Caco-2 (cell line): ENCODE measurements at places on chromosomes 3 and 15. TPM values are rescaled to one million over a fixed set of nuclear protein-coding genes. Genes with fewer than 3 reads are reported as not detected.

GRCh38 chr3:158103081-158103886 is 2.9 kb downstream of the SHOX2 start:
- H3K27me3 ChIP-seq: no peaks in the 10 kb centered on the region; the same call in none of the 2 replicates
- H3K4me3 ChIP-seq: no peak overlapping the region
- H3K27ac ChIP-seq: no peak overlapping the region
- H3K36me3 ChIP-seq: no peaks in the 10 kb centered on the region
- H3K4me1 ChIP-seq: no peaks in the 10 kb centered on the region

GRCh38 chr3:21017115-21017852 is 733.7 kb downstream of the ZNF385D start:
- peak; percentile 26 for DNase-seq
- H3K36me3 ChIP-seq: no peaks in the 10 kb centered on the region
- H3K27ac ChIP-seq: no peak overlapping the region
- H3K4me3 ChIP-seq: no peak overlapping the region
- no peaks in the 10 kb centered on the region for H3K27me3 ChIP-seq

DNA sequence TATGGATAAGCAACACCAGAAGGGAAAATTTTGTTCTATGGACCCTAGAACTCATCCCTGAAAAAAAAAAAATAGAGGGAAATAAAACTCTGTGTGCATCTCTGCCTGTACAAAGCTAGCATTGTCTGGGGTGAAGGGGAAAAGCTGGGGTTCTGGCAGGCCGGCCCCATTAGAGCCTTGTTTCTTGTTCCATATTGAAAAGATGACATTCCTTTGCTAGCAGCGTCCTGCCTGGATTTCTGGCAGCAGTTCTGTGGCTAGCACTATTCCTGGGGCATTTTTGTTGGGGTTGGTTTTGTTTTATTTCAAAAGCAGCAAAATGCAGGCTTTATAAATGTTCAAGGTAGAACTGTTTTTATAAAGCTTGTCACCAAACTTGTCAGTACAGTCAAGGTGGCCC is 45.2 kb downstream of the RARB start:
- no peak overlapping the region for H3K27ac ChIP-seq
- no peaks in the 10 kb centered on the region for H3K4me1 ChIP-seq
- no peak overlapping the region for H3K4me3 ChIP-seq
- DNase-seq: no peak
- no peaks in the 10 kb centered on the region for H3K27me3 ChIP-seq

DNA sequence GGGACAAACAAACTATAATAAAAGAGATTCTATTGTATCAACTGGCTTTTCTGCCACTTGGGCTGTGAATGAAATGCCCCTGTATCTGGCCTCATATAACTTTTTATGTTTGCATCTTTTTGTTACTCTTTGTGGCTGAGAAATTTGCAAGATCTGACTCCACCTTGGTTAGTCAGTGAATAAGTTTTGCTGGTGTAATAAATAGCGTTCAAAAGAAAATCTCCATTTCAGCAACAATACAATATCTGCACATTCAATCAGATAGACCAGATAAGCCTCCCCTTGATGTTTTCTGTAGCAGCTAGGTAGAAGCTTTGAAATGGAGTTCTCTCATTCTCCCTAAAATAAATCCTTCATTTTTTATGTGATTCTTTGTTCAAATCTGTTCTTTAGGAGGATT is 12.0 kb downstream of the TRAT1 start:
- H3K4me1 ChIP-seq: no peaks in the 10 kb centered on the region
- H3K4me3 ChIP-seq: no peak overlapping the region
- no peak overlapping the region for H3K27ac ChIP-seq
- no peaks in the 10 kb centered on the region for H3K27me3 ChIP-seq
- H3K36me3 ChIP-seq: no peaks in the 10 kb centered on the region
- DNase-seq: no peak

DNA sequence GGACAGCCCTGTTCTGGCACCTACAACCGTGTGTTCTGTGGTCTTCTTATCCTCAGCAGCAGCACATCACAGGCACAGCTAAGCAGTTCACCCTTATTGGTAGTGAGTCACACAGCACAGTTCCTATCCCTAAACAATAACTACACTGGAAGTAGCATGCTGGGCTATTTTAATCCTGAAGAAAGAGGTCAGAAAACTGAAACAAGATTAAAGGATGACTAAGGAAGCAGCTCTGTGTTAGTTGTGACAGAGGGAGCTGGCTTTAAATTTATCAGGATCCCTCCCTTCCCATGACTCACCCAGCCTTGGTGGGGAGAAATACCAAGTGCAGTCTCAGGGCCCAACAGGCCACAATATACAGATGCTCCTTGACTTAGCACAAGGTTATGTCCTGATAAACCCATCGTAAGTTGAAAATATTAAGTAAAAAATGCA is 144.3 kb downstream of the ERC2 start:
- H3K36me3 ChIP-seq: no peaks in the 10 kb centered on the region
- no peaks in the 10 kb centered on the region for H3K27me3 ChIP-seq
- H3K4me1 ChIP-seq: no peaks in the 10 kb centered on the region
- no peak overlapping the region for H3K27ac ChIP-seq
- no peak for DNase-seq
- H3K4me3 ChIP-seq: no peak overlapping the region

DNA sequence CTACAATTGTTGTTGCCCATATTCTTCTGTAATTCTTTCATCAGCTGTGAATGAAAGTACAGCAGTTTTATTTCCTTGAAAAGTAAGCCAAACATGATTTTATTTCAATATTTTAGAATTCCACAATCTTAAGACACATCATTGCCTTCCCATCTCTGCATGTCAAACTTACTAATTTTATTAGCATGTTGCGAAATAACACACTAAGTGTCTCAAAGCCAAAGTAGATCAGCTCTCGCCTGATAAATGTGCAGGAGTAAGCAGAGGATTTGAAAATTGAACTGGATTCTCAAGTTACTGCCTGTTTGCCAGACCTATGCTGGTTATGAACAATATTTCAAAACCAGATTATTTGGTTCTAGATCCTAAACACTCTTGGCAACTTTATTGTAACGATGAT is 25.7 kb downstream of the TGFBR2 start:
- peak overlapping the region; percentile 53 for H3K27ac ChIP-seq
- DNase-seq: no peak
- H3K36me3 ChIP-seq: no peaks in the 10 kb centered on the region; the same call in 1 of the 2 replicates
- no peak overlapping the region for H3K4me3 ChIP-seq
- H3K4me1 ChIP-seq: peaks cover 48% of the 10 kb centered on the region
- no peaks in the 10 kb centered on the region for H3K27me3 ChIP-seq

DNA sequence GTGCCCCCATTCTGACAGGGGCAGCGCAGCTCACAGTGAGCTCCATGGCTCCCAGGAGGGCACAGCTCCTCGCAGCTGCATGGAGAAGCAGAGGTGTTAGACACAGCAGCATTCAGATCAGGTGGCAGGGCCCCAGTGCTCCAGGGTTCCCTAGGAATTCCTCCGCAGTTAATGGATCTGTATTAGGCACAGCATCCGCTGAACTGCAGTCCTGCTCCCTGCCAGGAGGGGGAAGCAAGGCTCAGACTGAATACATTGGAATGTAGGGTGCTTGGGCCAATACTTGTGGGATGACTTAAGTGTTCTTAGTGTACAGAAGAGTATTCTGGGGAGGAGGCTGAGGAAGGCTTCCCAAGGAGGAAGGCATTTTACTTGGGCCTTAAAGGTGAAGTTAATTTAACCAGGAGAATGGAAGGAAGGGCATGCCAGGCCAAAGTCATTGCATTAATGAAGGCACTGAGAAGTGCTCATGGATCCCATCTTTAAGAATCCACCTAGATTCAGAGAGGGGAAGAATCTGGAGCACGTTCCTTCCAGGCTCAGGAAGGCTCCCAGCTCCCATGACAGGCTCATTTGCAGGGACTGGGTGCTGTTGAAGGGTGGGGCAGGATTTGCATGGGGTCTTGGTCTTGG is 111.6 kb downstream of the RAB11A start:
- DNase-seq: peak; percentile 66
- no peak overlapping the region for H3K4me3 ChIP-seq
- no peaks in the 10 kb centered on the region for H3K36me3 ChIP-seq
- H3K27me3 ChIP-seq: no peaks in the 10 kb centered on the region; the same call in 1 of the 2 replicates

DNA sequence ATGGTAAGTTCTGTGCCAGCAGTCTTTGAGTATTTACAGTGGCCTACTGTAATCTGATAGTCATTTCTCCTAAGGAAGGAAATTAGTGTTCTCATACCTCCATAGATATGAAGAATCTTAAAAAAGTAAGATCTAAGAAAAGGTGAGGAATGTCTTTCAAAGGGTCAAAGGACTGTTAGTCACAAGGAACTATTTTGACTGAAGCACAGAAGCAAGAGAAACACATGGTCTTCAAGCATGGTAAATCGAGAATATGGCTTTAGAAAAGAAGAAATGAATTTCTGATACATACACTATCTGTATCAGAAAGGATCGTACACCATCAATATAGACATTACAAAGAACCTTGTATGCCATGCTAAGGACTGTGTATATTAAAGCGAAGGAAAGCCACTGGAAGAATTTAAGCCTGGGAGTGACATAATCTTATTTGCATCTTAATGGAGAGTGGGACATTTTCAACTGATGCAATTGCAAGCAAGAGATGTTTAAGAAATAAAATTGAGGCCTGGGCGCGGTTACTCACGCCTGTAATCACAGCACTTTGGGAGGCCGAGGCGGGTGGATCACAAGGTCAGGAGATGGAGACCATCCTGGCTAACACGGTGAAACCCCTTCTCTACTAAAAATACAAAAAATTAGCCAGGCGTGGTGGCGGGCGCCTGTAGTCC is 5.5 kb upstream of the ACAP2 start:
- no peak overlapping the region for H3K27ac ChIP-seq
- no peak overlapping the region for H3K4me3 ChIP-seq
- H3K27me3 ChIP-seq: no peaks in the 10 kb centered on the region
- H3K4me1 ChIP-seq: peaks cover 9% of the 10 kb centered on the region; the same call in 1 of the 2 replicates
- no peak for DNase-seq

DNA sequence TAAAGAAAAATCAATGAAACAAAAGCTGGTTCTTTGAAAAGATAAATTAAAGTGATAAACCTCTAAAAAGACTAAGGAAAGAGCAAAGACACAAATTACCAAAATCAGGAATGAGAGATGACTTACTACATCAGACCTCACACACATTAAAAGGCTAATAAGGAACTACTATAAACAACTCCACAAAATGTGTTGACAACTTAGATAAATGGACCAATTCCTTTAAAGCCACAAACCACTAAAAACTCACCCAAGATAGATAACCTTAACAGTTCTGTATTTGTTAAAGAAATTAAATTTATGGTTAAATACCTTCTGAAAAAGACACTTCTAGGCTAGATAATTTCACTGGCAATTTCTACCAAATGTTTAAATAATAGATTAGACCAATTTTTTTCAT is 170.4 kb downstream of the SMAD6 start:
- DNase-seq: no peak
- no peaks in the 10 kb centered on the region for H3K4me1 ChIP-seq
- H3K4me3 ChIP-seq: no peak overlapping the region
- H3K27me3 ChIP-seq: no peaks in the 10 kb centered on the region
- no peak overlapping the region for H3K27ac ChIP-seq

DNA sequence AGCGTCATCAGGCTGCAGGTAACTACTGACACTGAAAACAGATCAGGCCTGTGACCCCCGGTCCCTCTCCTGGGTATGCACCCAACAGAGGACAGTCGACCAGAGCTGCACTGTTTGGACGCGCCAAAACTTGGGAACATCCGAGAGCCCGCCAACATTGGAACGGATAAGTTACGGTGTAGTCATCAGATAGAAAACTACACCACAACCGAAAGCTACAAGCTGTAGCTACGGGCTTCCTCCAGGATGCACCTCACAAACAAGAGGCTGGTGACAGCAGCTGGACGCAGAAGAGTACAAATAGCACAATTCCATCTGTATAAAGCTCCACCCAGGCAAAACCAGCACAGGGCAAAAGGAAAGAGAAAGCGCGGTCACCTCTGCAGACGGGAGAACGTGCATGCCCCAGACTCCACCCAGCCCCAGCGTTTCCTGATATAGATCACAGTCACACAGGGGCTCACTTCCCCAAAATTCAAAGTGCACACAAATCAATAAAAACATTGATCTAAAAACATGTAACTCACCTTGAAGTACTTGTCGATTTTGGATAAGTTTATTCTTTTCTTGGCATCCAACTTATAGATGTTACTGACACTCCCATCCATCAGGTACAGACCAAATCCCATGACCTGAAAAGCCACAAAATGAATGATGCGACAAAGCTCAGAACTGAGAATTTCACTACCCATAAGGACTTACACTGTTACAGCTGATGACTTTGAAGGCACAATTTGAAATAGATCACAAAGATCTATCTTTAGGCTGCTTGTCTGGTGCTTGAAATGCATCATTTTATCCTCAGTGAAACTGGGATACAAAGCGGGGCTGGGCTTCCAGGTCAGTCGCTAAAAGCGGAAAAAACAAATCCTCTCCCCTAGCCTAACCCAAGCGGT is 43.3 kb downstream of the CYFIP1 start:
- no peak for DNase-seq
- H3K4me3 ChIP-seq: no peak overlapping the region
- H3K27me3 ChIP-seq: no peaks in the 10 kb centered on the region

DNA sequence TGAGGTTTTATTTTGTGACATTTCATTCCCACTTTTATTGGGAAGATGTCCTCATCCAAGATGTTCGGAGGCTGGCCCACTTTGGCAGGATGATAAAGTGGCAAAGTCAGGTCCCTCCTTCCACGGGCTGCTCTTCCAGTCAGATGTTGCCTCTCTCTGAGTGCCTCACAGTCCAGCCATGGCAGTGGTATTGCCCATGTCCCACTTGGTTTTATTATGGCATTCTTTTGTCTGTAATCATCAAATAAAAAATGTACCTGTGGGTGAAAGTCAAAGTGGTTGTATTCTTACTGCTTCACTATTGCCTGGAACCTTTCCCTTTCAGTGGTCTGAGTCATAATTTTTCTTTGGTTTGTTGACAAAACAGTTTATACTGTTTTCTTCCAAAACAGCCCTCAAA is 20.2 kb downstream of the ARNT2 start:
- no peaks in the 10 kb centered on the region for H3K4me1 ChIP-seq
- H3K36me3 ChIP-seq: no peaks in the 10 kb centered on the region
- H3K27ac ChIP-seq: no peak overlapping the region

The HYAL1 gene
- 2.3 and 2.6 TPM in 2 replicates for total RNA-seq

The SPTBN5 gene
- total RNA-seq: 2.3 and 2.5 TPM in 2 replicates
